ENCODE measurements at places on chromosomes 6 and 20.

DNA sequence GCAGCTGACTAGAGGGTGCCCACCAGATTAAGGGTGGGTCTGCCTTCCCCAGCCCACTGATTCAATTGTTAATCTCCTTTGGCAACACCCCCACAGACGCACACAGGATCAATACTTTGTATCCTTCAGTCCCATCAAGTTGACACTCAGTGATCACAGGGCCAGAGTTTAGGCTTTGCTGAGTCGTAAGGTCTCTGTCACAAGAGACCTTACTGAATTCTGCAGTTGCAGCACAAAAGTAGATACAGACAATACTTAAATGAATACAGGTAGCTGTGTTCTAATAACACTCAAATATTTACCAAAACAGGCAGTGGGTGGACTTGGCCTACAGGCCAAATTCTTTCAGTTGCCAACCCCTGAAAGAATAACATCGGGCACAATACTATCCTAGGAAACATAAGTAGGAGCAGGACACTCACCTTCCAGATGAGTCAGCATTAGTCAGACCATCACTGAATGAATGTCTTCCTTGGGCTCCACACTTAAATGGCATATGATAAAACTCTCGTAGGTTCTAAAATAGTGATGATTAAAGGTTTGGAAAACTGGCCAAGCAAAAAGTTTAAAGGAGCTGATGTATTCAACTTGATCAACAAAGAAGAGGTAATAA lies 190.0 kb downstream of the UBE3D start:
- DNase-seq, result peak; percentile 38

GRCh38 chr20:13690943-13691342 lies 52.2 kb upstream of the TASP1 start:
- DNase-seq, result no peak

DNA sequence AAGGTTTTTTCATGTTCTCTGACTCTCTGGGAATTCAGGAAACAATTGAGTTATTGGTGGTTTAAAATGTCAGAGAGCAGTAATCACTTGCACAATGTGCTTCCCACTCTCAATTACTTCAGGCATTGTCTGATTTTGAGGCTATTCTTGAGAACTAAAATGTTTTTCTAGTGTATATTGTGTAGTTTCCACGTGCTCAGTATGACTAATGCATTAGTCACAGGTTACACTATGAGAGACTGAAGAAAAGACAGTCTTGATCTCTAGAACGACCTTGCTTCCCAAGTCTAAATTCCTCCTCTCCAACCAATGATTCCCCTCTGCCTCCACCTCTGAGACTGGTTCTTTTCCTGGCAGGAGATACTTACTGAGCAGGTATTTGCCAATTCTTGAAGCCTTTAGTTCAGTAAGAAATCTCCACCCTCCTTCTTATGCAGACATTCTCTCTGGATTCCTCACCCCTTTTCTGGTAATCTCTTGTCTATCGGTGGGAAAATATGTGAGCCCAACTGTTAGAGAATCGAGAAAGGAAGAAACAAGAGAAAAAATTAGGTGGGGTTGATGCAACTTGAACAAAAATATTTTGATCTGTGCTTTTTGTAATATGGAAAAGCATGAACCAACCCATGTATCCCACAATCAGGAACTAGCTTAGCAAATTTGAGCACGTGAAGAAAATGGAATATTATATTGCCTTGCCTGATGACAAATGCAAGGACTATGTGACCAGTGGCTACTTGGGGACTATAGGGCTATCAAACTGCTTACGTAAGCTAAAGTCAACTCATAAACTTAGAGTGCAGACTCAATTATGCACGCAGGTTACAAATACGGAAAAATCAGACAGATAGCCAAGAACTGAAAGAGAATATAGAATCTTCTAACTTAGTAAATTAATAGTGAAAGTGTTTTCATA lies 61.1 kb upstream of the SLC22A16 start:
- DNase-seq, result peak; percentile 86

GRCh38 chr6:141877275-141877983 lies 255.3 kb upstream of the GJE1 start:
- DNase-seq, result no peak

- DNase-seq, result no peak
Measured at GRCh38 chr20:3315136-3315535, 76.1 kb upstream of the SLC4A11 start.

GRCh38 chr6:133757335-133757734 lies 131.6 kb upstream of the TCF21 start:
- no peak for DNase-seq

All from fibroblast of skin of scalp (primary cell).